Daoy (cell line): ENCODE measurements at places on chromosomes 4 and X. TPM values are rescaled to one million over a fixed set of nuclear protein-coding genes. Genes with fewer than 3 reads are reported as not detected.

Gene ATP2B3
- total RNA-seq, result not detected in 2 replicates

DNA sequence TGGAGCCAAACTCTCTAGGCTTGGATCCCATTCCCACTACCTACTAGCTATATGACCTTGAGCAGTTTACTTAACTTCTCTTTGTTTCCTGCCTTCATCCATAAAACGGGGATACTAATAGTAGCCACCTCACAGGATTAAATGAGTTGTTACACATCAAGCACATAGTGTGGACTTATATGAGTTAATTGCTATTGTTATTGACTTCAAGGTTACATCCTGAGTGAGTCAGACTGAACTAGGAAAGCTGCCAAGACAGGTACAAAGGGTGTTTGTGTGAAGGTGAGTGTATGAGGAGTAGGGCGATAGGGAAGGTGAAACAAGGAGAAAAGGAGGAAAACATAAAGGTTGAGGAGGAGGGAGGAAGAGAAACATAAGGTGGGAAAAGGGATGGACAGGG is 32.2 kb downstream of the TFDP3 start:
- DNase-seq, result no peak

- no peak for DNase-seq
Measured at GRCh38 chrX:37796805-37797204, 16.9 kb downstream of the CYBB start.

GRCh38 chr4:181468451-181468850 is 774.8 kb upstream of the TENM3 start:
- DNase-seq, result peak; percentile 11

DNA sequence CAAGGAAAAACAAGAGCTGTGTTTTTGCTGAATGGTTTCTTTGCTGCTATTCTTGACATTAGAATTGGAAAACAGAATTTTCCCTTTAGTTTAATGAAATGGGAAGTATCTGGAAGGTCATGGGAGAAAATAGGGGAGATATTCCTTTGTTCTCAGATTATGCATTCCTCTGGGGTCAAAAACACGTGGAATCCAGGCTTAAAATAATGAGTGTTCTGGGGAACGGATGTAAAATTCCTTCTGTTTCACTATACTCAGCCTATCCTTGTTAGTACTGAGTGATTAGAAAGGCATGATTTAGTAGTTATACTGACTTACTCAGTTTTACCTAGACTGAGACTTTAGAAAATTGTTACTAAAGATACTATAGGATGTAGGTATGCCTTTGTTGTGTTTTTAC is 107.3 kb downstream of the ARHGAP10 start:
- no peak for DNase-seq

- no peak for DNase-seq
Measured at GRCh38 chr4:47533689-47534347, 48.7 kb downstream of the ATP10D start.

GRCh38 chr4:118397623-118397979 is 44.8 kb upstream of the PRSS12 start:
- no peak for DNase-seq

Gene ANAPC10
- total RNA-seq, result 22.2 and 25.9 TPM in 2 replicates

- no peak for DNase-seq
Measured at GRCh38 chr4:77344001-77344400, 187.0 kb downstream of the CCNG2 start.

DNA sequence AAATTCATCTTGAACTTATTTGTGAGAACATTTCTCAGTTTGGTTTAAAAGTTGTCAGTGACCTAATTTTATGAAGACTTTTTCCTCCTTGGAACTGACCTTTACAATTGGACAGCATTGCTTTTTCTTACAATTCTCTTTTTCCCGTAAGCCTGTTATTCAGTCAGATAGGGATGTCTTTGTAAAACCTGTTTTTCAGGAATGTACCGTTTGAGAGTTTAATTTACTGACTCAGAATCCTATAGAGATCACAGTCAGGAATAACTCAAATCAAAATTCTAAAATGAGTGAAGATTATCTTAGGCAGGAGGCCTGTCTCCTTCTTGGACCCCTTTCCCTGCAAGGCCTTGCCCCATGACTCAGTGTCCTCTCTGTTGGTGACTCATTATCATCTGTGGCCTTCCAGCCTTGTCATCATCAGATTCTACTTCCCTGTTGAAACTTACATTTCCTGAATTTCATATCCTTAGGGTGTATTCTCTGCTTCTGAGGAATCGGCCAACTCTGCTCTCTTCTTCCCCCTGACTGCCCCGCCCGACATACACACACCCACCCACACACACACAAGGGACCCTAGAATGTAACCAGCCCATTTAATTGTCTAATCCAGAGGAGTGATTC is 99.8 kb downstream of the ARHGAP10 start:
- peak; percentile 72 for DNase-seq

- no peak for DNase-seq
Measured at GRCh38 chr4:65461781-65462180, 208.5 kb downstream of the EPHA5 start.

DNA sequence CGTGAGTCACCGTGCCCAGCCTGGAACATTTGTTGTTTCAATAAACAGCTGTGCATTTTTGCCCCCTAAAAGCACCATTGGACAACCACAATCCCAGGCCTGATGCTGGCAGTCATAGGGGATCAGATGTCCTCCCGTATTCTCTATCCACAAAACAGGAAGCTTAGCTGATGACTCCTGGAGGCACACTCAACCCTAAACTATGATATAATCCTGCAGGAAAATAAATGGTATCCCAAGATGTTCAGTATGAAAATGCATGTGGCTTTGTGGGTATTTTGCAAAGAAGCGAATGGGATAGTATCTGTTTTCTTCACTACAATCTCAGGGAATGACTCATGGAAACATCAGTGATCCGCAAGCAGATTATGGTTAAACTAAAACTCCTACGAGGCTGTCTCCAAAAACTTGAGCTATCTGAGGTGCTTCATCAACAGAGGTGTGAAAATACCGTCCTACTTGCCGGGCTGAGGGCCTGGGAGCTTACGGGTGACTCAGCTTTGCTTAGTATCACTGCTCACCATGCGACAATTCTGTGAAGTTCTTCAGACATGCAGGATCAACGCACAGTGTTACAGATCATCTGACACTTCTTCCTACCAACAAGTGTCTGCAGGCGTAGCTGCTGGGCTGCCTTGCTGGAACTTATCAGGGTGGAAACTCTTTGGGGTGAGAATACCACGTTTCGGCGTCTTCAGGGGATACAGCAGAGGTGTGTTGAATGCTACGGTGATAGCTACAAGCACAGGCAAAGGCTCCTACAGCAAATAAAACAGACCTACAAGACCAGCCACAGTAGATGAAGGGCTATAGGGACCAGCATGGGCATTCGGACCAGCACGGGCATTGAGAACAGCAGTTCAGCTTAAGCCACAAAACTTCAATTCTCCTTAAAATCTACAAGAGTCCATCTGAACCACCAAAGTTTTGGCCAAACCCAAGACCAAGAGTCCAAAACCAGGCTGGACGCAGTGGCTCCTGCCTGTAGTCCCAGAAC is 148.5 kb downstream of the DHRSX start:
- DNase-seq, result peak; percentile 90

DNA sequence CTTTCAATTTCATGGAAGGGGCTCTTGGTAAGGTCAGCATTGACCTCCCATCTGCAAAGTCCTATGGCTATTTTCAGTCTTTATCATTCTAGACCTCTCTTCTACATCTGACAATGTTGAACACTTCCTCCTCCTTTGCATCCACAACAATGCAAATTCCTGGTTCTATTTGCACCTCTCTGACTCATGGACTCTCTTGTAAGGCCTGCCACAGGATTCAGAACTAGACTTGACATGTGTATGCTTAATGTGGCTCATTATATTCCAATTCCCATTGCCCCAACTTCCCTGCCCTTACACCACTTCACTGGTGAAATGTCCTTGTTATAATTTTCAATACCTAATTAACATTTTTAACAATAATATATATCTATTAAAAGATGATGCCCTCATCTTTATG is 314.3 kb upstream of the FGF13 start:
- no peak for DNase-seq

GRCh38 chrX:150405576-150405975 is 42.5 kb downstream of the MAMLD1 start:
- peak; percentile 2 for DNase-seq

Gene GUF1
- 15.9 and 16.0 TPM in 2 replicates for total RNA-seq

DNA sequence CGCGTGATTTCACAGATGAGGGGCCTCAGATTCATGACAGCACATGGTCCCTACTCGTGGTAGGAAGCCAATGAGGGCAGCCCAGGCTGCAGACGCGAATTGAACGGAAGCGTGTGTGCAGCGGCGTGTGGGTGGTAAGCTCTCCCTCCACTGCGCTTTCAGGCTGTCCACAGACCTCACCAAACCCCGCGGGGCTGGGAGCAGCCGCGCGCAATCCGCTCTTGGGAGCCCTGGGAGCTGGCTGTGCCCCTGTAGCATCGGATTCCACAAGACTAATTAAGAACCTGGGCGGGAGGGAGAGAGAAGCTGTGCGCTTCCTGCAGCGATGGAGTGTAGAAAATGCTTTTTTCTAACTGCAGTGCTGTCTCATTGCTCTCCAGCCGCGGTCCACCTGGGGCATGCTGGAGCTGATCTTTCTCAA is 134.9 kb downstream of the STOX2 start:
- DNase-seq, result no peak

DNA sequence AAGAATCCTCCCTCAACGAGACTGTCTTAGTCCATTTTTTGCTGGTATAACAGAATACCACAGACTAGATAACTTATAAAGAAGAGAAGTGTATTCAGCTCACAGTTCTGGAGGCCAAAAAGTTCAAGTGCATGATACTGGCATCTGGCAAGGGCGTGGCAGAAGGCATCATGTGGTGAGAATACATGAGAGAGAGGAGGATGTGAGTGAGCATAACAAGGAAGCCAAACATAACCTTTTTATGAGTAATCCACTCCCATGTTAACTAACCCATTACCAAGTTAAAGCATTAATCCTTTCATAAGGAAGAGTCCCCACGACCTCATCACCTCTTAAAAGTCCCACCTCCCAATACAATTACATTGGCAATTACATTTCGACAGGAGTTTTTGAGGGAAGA is 504.6 kb downstream of the IQCM start:
- DNase-seq, result no peak

GRCh38 chr4:154307451-154307850 is 184.1 kb downstream of the DCHS2 start:
- no peak for DNase-seq

- no peak for DNase-seq
Measured at GRCh38 chr4:147923854-147924253, 192.0 kb downstream of the ARHGAP10 start.

Gene THOC2
- 44.4 and 51.3 TPM in 2 replicates for total RNA-seq

DNA sequence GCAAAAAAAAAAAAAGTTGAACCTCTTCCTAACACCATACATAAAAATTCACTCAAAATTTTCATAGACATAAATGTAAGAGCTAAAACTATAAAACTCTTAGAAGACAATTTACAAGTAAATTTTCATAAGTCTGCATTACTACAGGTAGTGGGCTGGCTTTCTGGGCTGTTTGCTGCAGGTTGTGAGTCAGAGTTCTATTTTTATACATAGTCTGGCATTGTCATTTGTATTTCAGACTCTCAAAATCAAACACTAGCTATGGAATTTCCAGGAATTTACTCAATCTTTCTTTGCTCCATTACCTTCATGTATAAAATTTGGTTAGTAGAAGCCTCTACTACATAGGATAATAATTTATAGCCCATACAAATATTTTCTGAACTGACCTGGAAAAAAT is 227.2 kb downstream of the COX18 start:
- no peak for DNase-seq

DNA sequence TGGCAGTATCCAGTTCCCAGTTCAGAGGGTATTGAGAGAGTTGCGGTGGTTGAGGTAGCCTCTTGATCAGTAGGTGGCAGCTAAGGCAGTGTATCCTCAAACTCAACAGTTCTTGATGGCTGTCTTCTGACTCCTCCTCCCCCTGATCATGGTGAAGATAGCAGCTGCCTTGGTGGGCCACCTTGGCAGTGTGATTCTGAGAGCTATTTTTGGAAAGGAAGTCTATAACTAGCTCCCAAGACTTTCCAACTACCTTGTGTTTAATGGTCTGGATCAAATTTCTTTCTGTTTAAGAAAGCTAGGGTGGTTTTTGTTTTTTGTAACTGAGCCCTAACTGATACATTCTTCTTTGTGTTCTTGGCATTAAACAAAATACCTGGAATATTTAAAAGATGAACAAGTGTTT is 10.5 kb upstream of the TBC1D19 start:
- peak; percentile 8 for DNase-seq

Gene AMTN
- total RNA-seq, result 98.3 and 106 TPM in 2 replicates

GRCh38 chr4:88788424-88788823 is 90.8 kb upstream of the NAP1L5 start:
- DNase-seq, result no peak

DNA sequence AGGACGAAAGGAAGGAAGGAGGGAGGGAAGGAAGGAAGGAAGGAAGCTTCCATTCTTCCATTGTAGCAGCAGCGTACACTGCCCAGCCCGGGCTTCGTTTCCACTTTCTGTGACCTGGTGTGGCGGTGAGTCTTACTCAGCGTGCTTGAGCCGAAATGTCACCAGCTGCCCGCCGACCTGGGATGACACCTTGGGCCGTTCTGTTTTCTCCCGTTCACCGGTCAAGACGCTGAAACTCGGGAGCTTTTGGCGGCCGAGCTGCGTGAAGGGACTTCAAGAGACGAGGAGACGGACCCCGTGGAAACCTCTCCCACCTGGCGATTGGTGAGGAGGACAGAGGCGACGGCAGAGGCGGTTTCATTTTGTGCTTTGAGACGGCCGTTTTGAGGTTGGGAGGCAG is 47.1 kb upstream of the PPP2R3B start:
- DNase-seq, result no peak
